Regular cardiac myocyte (primary cell): ENCODE measurements at places on chromosomes 3 and 15. TPM values are rescaled to one million over a fixed set of nuclear protein-coding genes. Genes with fewer than 3 reads are reported as not detected.

Gene CKMT1B
- total RNA-seq: 0.85 TPM in 1 of 2 replicates, not detected in the other

Gene HCN4
- total RNA-seq: not detected in 2 replicates

Gene B3GNT5
- total RNA-seq: 1.4 and 1.9 TPM in 2 replicates

Gene CAPN3
- 0.77 and 2.0 TPM in 2 replicates for total RNA-seq

Gene SPINT1
- 0.28 and 0.58 TPM in 2 replicates for total RNA-seq

Gene SCN5A
- 1.1 and 1.2 TPM in 2 replicates for total RNA-seq

Gene PARP15
- under 0.01 and 0.56 TPM in 2 replicates for total RNA-seq

Gene TMCC1
- 12.3 and 63.7 TPM in 2 replicates for total RNA-seq

Gene DUOX1
- total RNA-seq: under 0.01 TPM in 2 replicates

Gene TRAT1
- not detected in 2 replicates for total RNA-seq

Gene SNX1
- 33.3 and 54.3 TPM in 2 replicates for total RNA-seq

Gene WWTR1
- total RNA-seq: 24.0 and 63.8 TPM in 2 replicates

Gene CYP19A1
- 0.19 and 1.1 TPM in 2 replicates for total RNA-seq

Gene CDHR4
- not detected in 2 replicates for total RNA-seq

Gene FGD5
- 0.58 and 0.85 TPM in 2 replicates for total RNA-seq

Gene MKRN2OS
- not detected in 2 replicates for total RNA-seq

Gene ROPN1
- not detected in 2 replicates for total RNA-seq

Gene ABCC5
- total RNA-seq: 14.4 and 25.4 TPM in 2 replicates
